ENCODE measurements at places on chromosomes 7 and 10.

- no peak for DNase-seq
These were observed 3.6 kb downstream of the WDR86 start for GRCh38 chr7:151406051-151406875.

DNA sequence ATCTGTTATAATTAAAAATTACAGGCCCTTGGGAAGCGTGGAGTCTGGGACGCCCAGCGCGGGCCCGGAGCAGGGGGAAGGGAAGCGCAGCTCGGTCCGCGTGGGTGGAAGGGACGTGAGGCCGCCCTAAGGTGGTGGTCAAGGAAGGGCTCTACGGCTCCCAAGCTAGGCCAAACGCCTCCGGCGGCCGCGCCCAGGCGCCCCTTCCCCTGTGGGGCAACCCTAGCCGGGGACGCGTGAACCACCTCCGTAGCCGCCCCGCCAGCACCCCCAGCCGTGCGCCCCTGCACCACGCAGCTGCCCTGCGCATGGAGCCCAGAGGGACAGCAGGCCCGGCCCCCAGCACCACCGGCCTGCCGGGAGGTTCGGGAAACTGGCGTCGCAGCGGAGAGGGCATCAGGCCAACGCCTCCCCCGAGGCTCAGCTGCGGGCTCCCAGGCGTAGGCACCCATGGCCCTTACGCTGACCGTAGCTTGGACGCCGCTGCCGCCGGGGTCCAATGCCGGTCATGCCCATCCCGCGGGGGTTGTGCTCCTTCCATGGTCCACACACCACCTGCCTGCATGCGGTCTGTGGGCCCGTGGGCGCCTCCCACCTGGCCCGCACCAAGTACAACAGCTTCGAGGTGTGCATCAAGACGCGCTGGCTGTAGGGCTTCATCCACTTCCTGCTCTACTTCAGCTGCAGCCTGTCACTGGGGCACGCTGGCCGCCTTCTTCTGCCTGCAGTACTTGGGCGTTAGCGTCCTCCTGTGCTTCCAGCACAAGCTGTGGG lies 166.7 kb downstream of the SEPTIN7 start:
- no peak for DNase-seq

GRCh38 chr10:115384665-115385064 lies 291.5 kb downstream of the ATRNL1 start:
- DNase-seq = no peak

DNA sequence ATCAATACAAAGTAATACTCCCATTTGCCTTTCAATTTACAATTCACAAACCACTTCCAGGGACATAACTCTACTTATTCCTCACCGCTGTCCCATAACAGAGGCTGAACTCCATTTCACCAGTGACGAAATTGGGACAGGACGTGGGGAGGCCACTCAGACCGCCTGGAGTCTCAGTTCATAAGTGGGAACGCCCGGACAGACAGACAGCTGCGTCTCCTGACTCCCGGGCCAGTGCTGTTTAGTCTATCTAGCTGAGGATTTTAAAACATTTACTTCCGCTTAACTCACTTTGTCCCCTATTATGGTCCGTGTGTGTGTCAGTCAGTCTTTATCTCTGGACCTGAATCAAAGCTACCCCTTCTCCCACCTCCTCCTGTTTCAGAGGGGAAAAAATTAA lies 67.4 kb upstream of the ZNF438 start:
- no peak for DNase-seq

GRCh38 chr7:12199363-12199762 lies 11.7 kb upstream of the TMEM106B start:
- DNase-seq = no peak

- no peak for DNase-seq
These were observed 191.0 kb downstream of the CAMK1D start for GRCh38 chr10:12540341-12540781.

GRCh38 chr7:4111166-4111565 lies 570.9 kb upstream of the FOXK1 start:
- DNase-seq = no peak

- no peak for DNase-seq
These were observed 154.3 kb downstream of the ZNF365 start for GRCh38 chr10:62528441-62528840.

DNA sequence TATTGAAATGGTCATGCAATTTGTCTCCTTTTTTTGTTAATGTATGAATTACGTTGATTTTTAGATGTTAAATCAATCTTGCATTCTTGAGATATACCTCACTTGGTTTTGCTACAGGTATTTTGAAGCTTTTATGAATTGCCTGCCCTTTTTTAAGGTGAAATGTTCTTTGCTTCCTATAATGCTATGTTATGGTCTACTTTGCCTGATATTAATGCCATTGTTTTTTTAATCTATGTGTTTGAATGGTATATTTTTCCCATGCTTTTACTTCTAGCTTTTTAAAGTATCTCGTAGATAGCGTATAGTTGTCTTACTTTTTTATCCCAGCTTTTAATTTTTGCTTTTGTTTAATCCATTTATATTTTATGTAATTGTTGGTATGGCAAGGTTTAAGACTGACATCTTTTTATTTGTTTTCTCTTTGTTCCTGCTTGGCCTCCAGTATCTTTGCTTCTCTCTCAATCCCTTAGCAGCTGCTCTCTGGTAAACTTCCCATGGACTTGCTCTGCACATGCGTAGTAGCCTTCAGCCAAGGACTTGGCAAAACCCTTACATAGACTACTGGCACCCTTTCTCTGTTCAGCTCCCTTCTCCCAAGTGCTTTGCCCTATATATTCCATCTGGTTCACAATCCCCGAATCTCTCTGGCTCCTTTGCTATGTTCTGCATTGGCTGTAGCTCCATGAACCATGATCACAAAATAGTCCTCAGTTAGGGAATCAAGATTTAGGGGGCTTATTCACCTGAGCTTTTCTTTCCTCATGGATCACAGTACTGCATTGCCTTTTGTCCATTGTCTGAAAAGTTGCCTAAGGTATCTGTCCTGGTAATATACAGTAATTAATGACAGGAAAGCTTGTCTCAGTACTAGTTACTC lies 8.4 kb downstream of the TRIM24 start:
- DNase-seq = no peak

- DNase-seq = no peak
These were observed 666.0 kb upstream of the LRRTM3 start for GRCh38 chr10:66259836-66260235.

DNA sequence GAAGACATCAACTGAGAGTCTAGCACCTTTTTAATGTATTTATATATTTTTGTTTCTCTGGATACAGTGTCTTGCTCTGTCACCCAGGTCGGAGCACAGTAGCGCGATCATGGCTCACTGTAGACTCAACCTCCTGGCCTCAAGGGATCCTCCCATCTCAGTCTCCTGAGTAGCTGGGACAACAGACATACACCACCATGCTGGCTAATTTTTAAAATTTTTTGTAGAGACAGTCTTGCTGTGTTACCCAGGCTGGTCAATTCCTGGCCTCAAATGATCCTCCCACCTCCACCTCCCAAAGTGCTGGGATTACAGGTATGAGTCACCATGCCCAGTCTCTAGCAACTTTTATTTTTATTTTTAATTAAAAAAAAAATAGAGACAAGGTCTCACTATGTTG lies 51.4 kb upstream of the ANLN start:
- DNase-seq = no peak

DNA sequence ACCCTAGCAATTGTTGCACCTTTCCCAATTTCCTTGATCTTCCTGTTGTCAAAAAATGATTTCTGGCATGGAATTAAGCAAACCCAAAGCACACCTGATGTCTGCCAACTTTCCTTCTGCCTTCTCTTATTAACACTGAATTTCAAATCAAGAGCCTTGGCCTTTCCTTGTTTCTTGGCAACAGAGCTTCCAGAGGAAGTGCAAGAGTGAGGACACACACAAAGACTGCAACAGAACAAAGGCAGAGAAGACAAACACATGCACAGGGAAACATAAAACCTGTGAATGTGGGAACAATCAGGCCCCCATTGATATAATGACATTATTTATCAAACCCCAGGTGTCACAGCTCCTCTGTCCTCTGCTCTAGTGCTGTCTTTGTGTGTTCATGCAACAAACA lies 73.0 kb upstream of the IL6 start:
- no peak for DNase-seq

GRCh38 chr10:32149252-32149955 lies 93.2 kb upstream of the KIF5B start:
- peak; percentile 46 for DNase-seq

GRCh38 chr7:98646465-98646864 lies 29.4 kb downstream of the NPTX2 start:
- DNase-seq = no peak

- DNase-seq = no peak
These were observed 469.9 kb downstream of the CCSER2 start for GRCh38 chr10:84798312-84798711.

DNA sequence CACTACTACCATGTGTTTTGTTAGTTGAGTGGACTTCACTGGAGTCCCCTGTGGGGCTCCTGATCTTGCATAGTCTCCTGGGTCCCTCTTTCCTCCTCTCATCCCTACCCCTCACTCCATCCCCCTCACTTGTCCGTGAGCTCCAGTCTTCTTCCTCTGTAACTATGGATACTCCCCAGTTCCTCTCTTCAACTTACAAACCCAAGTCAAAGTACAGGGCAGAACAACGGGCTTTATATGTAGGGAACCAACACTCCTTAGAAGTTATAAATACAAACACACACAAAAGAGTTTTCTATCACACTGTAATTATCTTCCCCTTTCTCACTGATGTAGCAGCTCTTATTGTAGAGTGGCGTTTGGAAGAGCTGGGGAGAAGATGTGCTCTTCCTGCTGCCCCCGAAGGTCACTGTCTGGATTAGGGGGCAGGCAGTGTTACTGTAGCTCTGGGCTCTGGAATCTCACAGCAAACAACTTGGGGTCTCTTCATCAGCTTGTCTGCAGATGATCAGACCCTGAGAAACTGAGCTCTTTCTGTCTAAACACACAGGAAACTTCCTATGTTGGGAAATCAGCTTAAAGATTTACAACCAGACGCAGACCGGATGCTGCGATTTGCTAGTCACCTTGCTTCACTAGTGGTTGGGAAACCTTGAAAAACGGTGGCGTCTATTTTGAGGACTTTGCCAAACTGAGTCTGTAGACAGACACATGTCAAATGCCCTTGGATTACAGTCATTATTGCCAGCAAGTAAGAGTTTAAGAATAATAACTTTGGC lies 13.6 kb downstream of the SNX10 start:
- DNase-seq = no peak

GRCh38 chr10:126059076-126059826 lies 162.9 kb downstream of the FANK1 start:
- no peak for DNase-seq

DNA sequence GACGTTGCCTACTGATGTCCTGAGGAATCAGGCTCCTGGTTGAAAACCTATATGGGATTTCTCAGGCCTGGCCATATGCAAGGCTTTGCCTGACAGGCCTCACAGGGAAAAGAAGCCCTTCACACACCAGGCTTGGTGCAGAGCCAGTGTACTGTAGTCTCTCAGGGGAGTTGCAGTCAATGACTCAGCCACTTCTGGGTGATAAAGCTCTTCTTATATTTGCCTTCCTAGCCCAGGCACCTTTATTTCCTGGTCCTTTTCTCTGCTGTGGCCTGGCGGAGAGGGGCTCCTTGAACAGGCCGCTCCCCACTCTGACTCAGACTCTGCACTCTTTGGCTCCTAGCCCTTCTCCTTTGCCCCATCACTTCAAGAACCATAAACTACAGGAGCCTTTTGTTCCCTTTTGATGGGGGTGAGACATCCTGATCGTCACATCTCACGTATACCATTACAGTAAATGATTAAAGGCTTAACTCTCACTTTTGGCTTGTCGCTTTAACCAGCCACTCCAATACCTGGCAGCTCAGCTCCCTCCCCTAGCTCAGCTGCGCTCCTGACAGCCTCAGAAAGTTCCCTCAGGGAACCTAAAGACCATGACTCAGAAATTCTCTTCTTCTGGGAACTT lies 33.5 kb downstream of the DPY19L1 start:
- DNase-seq = peak; percentile 87

Data from colonic mucosa (tissue), 4 donors.